ENCODE measurements at places on chromosomes 12 and 14. TPM values are rescaled to one million over a fixed set of nuclear protein-coding genes. Genes with fewer than 3 reads are reported as not detected.
A peak's percentile ranks its signal among the peaks of the same experiment; 100 is the strongest.

- DNase-seq: peak; percentile 75
These were observed 444.1 kb upstream of the TMEM132C start for GRCh38 chr12:127822809-127823411.

DNA sequence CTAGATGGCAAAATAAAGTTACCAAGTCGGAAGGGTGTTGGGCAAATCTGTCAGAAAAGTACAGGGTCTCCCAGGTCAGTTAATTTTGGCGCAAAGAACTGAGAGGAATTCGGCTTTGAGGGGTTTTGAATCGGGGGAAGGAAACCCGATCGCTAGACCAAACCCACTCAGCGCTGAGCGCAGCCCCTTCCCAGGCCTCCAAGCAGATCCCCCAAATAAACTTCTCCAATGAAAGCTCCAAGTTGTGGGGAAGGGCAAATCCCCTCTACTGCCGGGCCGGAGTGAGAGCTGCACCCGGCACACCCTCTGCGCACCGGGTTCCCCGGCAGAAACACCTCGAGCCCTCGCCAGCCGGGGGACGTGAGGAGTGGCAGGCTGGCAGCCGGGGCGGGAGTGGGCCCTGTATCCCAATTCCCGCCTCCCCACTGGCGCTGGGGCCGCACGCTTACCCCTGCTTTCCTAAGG, 441 bp downstream of the E2F7 start:
- DNase-seq: no peak

- DNase-seq: no peak
These were observed 4.5 kb upstream of the OAS2 start for GRCh38 chr12:112973818-112974231.

- no peak for DNase-seq
These were observed 59.3 kb upstream of the PRMT8 start for GRCh38 chr12:3431686-3432085.

DNA sequence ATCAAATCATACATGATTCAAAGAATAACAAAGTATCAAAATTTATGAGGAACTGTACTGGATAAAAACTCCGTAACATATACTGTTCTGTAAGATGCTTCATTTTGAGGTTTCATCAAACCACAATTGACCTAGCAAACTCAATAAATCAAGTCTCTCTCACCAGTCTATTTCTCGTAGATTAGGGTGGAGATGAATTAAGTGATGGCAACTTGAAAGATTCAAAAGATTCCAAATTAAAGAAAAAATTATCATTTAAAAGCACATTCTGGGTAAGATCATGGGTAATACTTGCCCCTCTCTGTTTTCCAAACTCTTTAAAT, 74.4 kb downstream of the PAPLN start:
- DNase-seq: no peak

The NINJ2 gene
- 6.6 TPM for polyA plus RNA-seq

The HOMEZ gene
- polyA plus RNA-seq: 12.6 TPM

The RNASE1 gene
- 224 TPM for polyA plus RNA-seq

The CCDC91 gene
- 18.5 TPM for polyA plus RNA-seq

Measured in muscle of leg (tissue), 16 donors.